ENCODE measurements at places on chromosomes 4 and X.

DNA sequence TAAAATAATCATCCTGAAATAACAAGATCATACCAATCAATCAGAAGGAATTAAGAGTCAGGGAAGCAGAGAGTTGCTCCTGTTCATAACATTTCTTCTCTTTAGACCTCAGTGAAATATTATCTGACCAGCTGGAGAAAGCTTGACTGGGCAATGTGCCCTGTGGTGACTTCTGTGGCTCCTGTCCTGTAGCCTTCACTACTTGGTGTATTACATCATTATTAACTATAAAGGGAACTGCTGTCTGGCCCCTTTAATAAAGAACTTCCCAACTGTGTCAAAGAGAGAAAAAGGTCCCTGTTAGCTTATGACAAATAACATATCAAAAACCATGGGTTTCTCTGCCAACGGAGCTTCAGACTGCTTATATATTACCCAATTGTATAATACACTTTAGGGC lies 18.0 kb downstream of the OPHN1 start:
- no peak for DNase-seq

GRCh38 chr4:153426207-153426885 lies 39.8 kb upstream of the TMEM131L start:
- DNase-seq = no peak

- DNase-seq = no peak
Measured at GRCh38 chrX:12950851-12951594, 23.9 kb upstream of the TMSB4X start.

- no peak for DNase-seq
Measured at GRCh38 chr4:32112891-32113290, 1392.7 kb downstream of the PCDH7 start.

GRCh38 chr4:85142451-85142850 lies 176.0 kb upstream of the WDFY3 start:
- DNase-seq = no peak

DNA sequence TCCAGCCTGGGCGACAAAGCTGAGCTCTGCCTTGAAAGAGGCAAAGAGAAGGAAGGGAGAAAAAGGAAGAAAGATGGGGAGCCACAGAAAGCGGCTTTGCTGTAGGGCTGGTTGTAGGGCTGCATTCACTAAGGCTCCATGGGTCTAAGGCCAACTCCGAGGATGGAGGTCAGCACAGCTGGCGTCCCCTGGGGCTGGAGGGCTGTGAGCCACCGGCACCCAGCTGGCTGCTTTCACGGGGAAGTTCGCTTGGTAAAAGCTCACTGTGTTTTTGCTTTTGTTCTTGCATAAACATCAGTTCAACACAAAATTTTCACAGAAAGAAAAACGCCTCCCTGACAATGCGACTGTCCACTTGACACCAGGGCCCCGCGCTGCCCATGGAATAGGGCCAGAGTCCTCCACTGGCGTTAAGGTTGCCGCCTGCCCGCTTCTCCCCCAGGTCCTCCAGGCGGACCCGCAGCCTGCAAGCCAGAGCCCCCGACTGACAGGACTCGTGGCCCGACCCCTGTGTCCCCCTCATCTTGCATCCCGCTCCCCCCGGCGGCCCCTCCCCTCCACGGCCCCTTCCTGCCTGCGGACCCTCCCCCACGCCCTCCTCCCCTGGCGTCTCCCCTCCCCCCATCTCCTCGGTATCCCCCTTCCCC lies 1.1 kb downstream of the RNF212 start:
- DNase-seq = no peak

- no peak for DNase-seq
Measured at GRCh38 chr4:825971-826330, at the start of gene CPLX1. TSS of gene CPLX1 (minus strand) at chr4:826129. CDS start at chr4:824522, 1,607 bp downstream.

GRCh38 chrX:19791562-19791961 lies 95.8 kb downstream of the SH3KBP1 start:
- DNase-seq = no peak

DNA sequence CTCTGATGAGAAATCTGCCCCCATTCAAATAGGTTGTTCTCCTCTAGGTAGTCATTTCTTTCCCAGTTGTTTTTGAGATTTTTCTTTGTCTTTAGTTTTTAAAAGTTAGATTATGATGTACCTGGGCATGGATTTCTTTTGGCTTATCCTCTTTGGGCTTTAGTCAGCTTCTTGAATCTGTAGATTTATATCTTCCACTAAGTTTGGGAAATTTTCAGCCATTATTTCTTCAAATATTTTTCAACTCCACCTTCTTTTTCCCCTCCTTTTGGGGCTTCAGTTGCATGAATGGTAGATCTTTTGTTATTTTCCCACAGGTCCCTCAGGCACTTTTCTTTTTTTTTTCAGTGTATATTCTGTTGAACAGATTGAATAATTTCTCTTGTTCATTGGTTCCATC lies 77.3 kb downstream of the JADE3 start:
- no peak for DNase-seq

DNA sequence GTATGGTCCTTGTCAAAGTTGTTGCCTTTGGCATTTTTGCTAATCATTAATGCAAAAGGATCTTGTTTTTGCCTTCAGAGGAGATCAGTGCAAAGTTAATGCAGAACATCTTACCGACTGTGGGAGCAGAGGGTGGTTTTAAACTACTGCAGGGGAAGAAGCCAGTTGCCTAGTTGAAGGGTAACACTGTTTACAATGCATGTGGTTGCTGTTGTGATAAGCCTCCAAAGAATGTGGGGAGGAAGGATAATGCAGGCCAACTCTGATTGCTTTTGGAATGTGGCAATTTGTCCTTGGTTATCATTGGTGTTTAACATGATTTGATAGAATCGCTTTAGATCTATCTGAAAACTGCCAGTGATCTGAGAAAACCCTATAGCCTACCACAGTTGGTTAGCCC lies 204.3 kb upstream of the TLL1 start:
- no peak for DNase-seq

DNA sequence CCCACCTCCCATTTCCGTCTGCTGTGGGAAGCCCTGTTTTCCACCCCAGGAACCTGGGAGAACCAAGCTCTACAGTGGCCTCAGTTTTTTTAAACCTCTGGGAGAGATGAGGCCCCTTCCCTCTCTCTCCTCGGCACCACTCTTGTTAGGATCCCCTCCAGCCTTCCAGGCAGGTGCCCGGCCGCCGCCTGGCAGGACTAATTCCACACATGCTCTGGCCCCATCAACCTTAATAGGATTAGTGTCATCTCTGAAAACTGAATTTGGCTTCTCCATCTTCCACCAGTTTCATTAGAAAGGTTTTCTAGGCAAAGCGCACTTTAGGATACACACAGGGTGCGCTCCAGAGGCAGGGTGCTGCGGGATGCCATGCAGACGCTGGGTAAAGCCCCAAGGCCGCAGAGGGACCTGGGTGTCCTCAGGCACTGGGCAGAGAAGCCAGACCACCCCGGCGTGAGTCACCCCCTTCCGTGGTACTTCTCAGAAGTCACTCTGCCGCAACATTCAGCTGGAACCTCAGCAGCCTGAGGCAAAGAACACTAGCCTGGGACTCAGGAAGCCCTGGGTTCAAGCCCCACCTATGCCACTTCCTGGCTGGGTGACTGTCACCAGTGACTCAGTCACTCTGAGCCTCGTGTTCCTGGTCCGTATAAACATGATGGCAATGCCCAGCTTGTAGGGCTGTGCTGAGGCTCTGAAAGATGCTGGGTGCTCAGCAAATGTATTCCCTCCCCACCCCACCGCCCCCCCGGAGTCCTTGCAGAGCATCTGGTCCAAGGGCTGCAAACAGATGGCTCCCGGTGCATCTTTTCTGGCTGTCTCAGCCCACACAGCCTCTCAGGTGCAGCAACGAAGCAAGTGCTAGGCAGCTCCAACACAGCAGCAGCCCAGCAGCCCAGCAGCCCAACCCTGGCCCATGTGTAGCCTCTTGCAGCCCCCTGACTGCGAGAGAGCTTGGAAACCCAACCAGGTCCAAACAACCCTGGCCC lies 29.1 kb downstream of the PPP2R2C start:
- DNase-seq = no peak

DNA sequence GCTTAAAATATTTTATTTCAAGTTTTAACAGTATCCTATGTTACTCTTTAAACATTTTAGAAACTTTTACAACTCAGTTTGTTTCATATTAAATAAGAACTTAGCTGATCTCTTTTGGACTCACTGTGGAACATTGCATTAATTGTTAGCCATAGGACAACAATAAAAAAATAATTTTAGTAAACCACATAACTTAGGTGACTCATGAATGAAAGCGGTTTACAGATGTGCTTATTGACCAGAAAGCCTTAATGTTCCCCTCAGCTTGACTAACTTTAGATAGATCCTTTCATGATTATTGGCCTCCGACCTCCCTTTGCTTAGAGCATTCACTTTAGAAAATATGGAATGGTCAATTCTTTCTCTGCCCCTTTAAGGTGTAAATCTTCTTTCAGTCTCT lies 783.5 kb upstream of the MAGEB2 start:
- no peak for DNase-seq

DNA sequence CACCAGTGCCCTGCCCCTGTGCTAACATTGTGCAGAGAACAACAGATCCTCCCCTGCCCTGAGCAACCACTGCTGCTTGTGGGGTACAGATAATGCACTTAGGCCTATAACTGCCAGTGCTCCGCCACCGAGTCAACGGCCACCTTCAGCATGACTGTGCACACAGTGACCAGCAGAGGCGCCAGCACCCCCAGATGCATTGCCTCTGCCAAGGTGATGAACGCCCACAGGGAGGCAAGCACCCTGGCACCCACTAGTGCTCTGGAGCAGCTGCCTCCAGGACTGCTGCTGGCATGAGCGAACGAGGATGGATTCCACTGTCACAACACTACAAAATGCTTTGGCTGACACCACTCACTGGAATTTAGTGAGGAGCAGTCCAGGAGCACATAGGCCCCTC lies 38.2 kb downstream of the SPIN2B start:
- DNase-seq = no peak

DNA sequence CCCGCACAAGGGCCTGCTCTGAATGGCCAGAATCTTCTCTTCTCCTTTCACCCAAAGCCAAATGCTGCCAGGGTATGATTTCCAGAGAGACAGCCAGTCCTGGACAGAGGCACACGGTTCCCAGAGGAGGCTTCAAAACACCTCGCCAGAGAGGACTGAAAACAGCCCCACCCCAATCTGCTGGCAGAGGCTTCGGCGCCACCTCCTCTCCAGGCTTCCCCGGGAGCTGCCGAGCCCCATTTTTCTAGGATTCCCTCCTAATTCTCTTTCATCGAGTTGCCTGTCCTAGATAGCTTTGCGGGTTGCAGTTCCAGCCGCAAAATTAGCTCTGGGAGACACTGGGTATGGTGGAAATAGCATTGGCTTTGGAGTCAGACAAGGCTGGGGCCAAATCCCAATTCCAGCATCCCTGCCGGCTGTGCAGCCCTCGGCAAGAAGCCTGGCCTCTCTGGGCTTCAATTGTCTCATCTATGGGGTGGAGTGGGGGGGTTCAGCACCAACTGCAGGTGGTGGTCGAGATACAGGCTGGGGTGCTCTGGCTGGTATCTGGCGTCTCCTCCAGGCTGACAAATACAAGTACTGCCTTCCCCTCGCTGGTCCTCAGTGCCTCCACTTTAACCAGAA lies 22.6 kb downstream of the PPP2R2C start:
- no peak for DNase-seq

DNA sequence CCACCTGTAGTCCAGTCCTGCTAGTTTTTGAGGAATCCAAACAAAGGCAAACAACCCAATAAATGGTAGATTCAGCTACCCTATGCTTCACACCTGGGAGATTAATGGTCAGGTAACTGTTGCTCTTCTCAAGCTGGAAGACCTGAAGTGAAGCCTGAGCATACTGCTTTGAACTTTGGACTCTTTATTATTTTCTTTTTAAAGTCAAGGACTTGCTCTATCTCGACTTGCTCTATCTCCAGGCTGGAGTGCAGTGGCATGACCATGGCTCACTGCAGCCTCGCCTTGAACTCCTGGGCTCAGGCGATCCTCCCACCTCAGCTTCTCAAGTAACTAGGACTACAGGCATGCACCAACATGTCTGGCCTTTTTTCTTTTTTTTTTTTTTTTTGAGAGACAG lies 14.7 kb upstream of the KLHL13 start:
- no peak for DNase-seq

DNA sequence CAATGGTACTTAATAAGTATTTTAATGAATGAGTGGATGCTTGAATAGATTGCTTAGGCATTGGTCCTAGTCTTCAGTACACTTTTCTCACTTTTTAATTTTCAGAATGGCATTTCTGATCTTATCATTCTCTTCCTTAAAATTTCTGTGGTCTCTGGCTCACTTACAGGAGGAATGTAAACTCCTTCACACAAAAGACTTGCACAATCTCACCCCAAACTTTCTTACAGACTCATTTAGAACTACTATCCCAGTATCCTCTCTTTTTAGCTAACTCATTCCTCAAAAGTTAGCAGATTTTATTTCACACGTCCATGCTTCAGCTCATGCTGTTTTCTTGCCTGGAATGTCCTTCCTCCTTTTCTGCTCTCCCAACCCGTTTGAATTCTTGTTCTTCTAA lies 350.1 kb downstream of the GRXCR1 start:
- DNase-seq = no peak

DNA sequence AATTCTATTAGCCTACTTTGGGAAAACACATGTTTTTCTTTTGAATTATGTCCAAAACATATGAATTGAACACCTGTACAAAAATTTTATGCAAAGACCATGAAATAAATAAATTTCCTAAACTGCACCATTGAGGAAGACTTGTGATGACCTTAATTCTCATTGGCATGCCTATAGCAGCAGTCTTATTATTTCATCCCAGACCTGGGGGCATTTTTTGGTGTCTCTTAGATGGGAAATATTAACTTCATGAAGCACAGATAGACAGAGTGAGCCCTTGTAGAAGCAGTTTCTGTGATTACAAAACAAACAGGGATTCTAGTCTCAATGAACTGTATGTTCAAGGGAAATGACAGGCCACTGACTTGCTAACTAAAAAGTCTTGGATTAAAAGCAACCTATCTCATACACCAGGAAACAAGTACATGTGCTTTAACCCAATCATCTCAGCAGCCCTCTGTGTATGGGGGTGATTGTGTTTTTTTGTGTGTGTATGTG lies 32.0 kb upstream of the HPGD start:
- DNase-seq = no peak

DNA sequence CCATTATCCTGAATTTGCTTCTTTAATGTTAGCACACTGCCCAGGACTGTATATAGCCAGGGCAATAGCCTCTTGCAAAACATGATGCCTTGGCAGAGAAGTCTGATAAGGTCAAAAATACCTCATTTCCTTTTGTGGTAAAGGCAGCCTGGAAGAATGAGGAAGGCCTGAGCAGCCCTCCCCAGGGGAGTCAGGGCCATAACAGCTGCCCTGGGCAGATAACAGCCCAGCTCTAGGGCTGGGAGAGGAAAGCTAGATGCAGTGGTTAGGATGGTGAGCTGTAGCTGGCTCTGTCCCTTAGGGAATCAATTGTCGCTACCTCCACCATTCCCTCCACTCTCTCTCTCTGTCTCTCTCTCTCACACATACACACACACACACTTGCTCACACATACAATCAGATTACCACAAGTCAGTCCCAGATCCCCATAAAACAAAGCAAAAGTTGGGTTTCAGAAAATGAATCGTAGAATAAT lies 29.2 kb downstream of the EFHC2 start:
- DNase-seq = peak; percentile 3

GRCh38 chr4:30258949-30259348 lies 461.2 kb upstream of the PCDH7 start:
- no peak for DNase-seq

- DNase-seq = no peak
Measured at GRCh38 chr4:180099957-180100356, 2143.2 kb upstream of the TENM3 start.

GRCh38 chr4:137307806-137308205 lies 224.5 kb downstream of the PCDH18 start:
- no peak for DNase-seq

- DNase-seq = no peak
Measured at GRCh38 chrX:105829011-105829410, 6.7 kb downstream of the NRK start.

GRCh38 chrX:29478336-29479069 lies 736.9 kb upstream of the MAGEB2 start:
- peak; percentile 6 for DNase-seq

GRCh38 chr4:78214078-78214477 lies 157.0 kb downstream of the FRAS1 start:
- DNase-seq = no peak
